ENCODE measurements at places on chromosomes 4 and X.

- no peak for DNase-seq
Measured at GRCh38 chr4:184896868-184897715, 71.3 kb upstream of the ACSL1 start.

DNA sequence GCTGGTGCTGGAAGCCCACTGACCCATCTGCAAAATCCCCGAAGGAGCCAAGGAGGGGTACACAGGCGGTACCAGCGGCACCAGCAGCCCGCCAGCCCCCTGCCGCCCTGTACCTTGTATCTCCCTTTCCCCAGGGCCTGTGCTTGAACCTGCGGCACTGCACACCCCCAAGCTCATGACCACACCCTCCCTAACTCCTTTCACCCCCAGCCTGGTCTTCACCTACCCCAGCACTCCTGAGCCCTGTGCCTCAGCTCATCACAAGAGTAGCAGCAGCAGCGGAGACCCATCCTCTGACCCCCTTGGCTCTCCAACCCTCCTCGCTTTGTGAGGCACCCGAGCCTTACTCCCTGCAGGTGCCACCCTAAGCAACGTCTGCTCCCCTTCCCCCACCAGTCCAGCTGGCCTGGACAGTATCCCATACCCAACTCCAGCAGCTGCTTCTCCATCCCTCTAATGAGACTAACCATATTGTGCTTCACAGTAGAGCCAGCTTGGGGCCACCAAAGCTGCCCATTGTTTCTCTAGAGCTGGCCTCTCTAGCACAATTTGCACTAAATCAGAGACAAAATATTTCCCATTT, 94.9 kb downstream of the LARP1B start:
- DNase-seq, result no peak

DNA sequence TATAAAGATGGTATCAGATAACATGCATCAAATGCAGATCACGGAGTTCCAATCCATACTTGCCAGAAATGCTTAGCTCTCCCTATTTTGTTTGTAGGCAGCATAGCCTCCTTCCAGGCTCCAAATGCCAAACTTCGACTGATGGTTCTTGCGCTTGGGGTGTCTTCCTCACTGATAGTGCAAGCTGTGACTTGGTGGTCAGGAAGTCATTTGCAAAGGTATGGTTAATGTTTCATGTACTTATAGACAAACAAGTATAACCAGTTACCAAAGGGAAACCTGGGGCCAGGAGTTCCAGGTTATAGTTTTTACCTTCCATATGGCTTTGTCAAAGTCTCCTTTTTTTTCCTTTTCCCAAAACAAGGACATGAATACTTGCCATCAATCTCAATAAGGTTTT, 5.3 kb downstream of the CWH43 start:
- no peak for DNase-seq

DNA sequence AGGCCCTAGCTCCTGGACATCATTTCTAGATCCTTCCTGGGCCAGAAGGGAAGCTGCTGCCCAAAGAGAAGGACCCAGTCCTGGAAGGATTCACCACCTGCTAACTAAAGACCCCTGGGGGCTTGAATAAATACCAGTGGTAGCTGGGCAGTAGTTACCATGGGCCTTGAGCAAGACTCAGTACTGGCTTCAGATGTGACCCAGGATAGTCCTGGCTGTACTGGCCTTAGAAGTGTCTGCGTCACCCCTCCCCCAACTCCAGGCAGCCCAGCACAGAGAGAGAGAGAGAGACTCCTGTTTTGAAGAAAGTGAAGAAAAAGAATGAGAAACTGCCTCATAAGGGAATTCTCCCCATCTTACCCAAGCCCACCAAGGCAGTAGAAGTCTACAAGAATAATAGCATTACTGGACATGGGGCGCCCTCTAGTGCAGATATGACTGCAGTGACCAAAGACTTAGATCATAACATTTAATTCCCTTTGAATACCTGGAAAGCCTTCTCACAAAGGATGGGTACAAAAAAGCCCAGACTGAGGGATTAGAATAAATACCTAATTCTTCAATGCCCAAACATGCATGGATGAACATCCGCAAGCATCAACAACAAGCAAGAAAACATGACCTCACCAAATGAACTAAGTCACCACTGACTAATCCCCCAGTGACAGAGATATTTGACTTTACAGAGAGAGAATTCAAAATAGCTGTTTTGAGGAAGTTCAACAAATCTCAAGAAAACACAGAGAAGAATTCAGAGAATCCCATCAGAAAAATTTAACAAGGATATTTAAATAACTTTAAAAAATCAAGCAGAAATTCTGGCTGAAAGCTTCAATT, 171.8 kb downstream of the HNRNPD start:
- peak; percentile 53 for DNase-seq

DNA sequence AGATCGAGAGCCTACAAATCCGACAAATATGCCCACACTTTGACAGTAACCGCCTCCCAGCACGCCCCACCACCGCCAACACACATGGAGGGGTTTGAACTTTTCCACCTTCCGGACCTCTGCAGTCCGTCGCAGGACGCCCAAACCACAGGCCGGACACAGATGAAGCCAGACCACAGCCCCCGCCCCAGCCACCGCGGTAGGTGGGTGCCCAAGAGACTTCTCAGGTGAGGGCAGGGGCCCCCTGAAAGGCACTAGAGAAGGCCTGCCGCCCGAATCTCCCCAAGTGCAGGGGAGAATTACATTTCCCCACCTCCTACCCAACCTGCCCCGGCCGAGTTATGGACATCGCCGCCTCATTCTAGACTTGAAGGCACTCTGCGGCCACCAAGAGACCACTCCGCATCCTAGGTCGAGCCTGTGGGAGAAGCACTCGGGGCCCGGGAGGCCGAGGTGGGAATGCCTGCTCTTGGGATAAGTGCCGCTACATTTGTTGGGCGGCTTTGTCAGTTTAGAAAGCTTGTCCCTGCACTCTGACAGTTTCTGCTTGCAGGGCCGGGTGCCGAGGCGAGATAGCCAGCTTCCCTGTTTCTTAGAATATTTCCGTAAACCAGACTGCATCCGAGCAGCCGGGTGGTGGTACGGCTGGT, 21.5 kb downstream of the HAND2 start:
- no peak for DNase-seq

- DNase-seq, result no peak
Measured at GRCh38 chrX:54826598-54826997, 19.1 kb downstream of the MAGED2 start.

- DNase-seq, result no peak
Measured at GRCh38 chr4:38210396-38211114, 250.4 kb downstream of the PTTG2 start.

DNA sequence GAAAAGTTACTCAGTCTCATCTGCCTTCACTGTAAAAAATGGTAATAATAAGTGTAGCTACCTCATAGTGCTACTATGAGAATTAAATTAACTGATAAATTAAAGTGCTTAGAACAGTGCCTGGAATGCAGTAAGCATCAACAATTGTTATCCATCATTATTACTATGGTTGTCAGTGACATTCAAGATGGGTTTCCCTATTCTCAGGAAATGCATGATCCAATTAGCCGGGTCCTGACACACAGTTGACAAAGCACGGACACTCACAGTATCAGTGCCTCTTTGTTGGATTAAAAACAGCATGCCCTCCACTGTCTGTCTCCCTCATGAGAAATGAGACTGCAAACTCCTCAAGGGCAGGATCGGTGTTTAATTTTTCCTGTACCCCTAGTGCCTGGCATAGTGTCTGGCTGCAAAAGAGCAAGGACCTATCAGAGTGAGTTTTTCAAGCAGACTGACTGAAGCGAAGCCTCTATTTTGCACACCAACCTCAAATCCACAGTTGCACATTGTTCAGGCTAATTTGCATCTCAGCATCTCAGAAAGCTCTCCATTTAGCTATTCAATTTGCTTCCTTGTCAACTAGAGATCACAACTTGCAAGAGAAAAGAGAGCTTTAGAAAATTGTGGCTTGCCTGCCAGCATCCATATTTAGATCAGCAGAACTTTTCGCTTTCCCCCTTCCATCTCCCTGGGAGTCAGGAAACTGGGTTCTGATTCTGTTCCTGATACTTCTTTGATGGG, 122.9 kb downstream of the LDB2 start:
- no peak for DNase-seq

DNA sequence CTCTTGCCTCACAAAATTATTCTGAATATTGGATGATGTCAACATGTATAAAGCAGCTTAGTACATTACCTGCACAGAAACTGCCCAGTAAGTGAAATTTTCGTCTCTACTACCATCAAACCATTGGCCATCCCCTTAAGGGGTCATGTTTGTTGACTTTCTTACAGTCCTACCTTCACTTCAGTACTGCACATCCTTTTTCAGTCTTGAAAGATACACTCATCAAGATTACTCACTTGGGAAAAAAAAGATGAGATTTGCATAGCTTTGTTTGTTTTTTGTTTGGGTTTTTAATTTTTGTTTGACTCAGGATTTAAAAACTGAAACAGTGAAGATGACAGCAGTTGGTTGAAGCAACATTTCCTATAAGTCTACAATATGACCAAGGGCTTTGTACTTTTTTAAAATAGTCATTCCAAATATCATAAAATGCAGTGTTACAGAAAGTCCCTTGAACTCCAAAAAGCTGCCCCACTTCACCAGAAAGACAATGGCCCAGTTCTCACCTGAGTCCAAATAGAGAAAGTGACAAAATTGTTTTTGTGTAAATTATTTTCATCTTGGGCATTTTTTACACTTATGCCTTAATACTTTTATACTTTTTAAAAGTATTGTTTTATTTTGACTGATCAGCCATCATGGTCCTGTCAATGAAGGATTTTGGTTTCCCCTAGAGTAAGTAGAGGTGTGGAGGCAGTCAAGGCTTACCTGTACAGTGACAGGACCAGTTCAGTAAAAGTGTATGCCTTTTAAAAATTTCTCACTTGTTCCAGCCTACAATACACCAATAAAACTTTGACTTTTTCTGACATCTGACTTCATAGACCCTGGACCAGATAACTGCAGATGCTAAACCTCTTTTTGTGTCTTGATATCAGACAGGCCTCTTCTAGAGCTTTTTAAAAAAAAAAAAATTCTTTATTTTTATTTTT, 59.7 kb upstream of the EDA2R start:
- DNase-seq, result no peak

- no peak for DNase-seq
Measured at GRCh38 chr4:15706646-15707362, 3.9 kb downstream of the BST1 start.

DNA sequence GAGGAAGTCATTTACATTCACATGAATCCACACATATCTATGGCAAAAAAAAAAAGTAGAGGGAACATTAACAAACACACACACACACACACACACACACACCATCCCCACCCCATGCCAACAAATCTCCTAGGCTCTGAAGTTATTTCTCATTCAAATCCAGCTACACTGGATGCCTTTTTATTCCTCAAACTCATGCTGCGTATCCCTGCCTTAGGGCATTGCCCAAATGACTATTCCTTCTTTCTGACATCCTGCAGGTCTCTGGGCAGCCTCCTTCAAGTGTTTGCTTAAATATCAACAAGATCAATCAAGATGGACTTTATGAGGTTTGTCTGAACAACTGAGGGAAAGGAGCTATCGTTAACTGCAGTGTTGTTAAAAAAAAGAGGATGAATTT, 106.5 kb upstream of the FAM9A start:
- DNase-seq, result no peak

DNA sequence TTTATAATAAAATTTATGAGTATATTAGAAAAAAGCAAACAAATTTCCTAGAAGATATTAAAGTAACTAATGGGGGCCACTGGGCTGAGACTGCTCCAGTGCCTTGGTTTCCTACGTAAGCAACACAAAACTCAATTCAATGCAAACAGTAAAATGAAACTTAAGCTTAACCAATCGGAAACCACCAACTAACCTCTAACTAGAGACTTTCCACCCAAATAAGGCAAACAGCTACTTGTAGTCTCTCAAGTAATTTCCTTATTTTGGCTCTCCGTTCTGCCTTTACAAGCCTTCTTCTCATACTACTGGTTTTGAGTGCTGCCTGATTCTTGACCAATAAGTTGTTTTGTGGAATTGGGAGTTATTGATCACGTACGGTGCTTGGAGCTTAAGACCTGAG, 167.3 kb upstream of the VEGFC start:
- DNase-seq, result no peak

DNA sequence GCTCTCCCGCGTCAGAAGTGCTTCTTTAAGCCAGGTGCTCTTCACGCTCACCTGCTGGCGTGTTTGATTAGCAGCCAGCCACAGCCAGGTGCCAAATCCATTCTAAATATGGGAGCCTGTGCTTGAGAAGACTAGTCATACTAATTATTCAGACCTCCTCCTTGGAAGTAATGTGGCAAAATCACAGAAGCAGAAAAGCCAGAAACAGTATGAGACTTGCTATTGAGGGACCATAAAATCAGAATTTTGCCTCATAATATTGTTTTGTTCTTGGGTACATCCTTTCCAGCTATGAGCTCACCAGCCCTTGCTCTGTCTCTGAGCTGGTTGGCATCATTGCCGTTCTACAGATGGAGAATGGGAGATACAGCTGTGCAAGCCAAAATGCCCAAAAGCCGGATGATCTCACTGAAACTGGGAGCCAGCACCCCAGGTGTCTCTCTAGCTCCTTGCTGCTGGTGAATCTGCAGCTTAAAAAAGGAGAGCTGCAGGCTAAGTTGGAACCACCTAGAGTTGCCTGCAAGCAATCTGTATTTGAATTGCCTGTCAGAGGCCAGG, 205.4 kb downstream of the SHROOM3 start:
- no peak for DNase-seq

- DNase-seq, result no peak
Measured at GRCh38 chr4:1402516-1403091, 3.6 kb downstream of the NKX1-1 start.

- no peak for DNase-seq
Measured at GRCh38 chrX:6464726-6465125, 70.2 kb downstream of the VCX3A start.

GRCh38 chr4:138576684-138577083, 334.5 kb upstream of the SLC7A11 start:
- DNase-seq, result peak; percentile 66

GRCh38 chr4:98905839-98906238, 23.1 kb downstream of the EIF4E start:
- DNase-seq, result no peak

GRCh38 chr4:183485411-183486160, 19.3 kb upstream of the ING2 start:
- peak; percentile 55 for DNase-seq

DNA sequence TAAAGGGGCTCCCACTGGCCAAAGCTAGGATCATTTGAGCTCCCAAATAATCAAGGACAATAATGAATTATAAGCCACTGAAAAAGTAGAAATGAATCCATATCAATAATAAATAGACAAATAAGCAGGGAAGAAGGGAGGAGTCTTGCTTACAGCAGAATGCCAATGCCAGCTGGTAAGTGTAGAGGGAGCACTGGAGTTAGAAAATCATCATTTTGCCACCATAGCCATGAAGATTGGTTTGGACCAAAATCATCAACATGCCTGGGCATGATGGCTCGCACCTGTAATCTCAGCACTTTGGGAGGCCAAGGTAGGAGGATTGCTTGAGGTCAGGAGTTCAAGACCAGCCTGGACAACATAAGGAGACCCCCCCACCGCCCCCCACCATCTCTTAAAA, 20.4 kb upstream of the SH3KBP1 start:
- DNase-seq, result no peak

DNA sequence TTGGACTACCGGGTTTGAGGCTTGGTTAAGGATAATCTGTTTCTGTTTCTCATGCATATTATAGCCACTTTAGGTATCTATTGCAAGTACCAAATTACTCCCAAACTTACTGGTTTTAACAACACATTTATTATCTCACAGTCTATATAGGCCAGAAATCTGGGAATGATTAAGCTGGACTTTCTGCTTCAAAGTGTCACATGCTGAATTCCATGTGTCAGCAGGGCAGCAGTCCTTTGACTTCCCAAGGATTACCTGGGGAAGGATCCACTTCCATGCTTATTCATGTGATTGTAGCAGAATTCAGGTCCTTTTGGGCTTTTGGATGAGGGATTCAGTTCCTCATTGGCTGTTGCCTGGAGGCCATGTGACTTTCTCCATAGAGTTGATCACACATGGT, 349.0 kb upstream of the TRAM1L1 start:
- DNase-seq, result no peak

All from RKO (cell line).